Left ventricle myocardium superior (tissue), 1 donor: ENCODE measurements at places on chromosomes 3 and 15. TPM values are rescaled to one million over a fixed set of nuclear protein-coding genes. Genes with fewer than 3 reads are reported as not detected.

GPR62 gene
- total RNA-seq, result 0.15 TPM

PAQR9 gene
- 19.1 TPM for total RNA-seq

DNA sequence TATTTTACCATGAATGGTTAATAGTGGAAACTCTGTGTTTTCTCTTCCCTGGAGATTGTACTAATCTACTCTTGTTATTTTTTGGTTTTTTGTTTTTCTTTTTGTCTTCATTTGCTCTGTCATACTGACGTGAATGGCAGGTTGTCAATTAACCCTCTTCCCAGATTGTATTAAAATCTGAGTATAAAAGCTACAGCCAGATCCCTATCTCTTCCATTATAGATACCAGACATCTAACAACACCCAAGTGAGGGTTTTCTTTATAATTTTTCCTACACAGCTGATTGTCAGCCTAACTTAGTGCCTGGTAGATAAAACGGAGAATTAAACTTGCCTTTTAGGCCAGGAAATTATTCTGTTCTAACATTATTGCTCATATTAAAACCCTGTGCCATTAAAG is 162.6 kb downstream of the IL5RA start:
- no peak for DNase-seq

DNA sequence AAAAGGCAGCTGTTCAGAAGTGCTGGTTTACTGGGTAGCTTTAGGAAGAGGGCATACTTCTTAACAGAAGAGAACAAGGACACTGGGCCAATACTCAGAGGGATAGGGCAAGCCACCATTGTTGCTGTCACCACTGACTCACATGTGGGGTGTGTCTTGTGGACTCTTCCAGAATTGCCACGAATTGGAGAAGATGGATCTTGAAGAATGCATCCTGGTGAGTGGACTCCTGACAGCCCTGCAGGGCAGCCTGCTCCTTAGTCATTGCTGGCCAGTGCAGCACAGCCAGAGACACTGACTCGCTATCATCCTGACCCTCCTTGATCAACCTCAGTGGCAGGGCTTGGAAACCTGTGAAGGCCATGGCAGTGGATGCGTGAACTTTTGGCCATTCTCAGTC is 62.3 kb downstream of the UBP1 start:
- no peak for DNase-seq

DNA sequence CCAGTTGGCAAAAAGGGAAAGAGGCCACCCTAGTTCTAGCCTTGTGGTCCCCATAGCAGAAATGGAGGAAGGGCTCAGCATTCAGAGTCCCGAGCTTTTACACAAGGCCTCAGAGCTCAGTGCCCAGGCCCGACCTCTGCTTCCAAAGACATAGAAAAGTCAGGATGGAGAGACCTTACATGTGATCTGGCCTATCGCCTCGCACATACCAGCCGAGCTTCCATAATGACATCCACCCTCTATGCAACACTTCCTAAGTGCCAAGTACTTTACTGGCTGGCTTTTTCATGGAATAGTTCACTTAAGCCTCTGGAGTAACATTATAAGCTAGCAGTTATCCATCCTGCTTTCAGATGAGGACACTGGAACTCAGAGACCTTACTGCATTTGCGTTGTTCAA is 275.9 kb downstream of the FAM43A start:
- no peak for DNase-seq

GRCh38 chr15:40421246-40422157 is 15.9 kb downstream of the IVD start:
- DNase-seq, result peak; percentile 89

DNA sequence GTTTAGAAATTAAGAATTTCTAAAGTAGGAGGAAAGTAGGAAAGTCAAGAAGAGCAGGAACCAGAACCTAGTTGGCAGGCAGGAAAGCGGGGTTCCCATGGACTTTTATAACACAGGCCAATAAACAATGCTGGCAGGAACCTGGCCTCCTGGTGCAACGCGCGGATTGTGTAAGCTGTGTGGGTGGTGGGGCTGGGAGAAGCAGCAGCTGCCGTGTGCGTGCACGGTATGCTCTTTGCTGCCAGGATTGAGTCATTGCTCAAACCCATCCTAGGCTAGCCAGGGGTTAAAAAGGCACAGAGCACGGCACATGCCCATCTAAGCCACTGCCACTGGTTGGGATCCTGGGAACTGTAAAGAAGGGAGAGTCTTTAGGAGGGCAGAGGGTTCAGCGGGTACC is 209.9 kb upstream of the RGMA start:
- no peak for DNase-seq

DNA sequence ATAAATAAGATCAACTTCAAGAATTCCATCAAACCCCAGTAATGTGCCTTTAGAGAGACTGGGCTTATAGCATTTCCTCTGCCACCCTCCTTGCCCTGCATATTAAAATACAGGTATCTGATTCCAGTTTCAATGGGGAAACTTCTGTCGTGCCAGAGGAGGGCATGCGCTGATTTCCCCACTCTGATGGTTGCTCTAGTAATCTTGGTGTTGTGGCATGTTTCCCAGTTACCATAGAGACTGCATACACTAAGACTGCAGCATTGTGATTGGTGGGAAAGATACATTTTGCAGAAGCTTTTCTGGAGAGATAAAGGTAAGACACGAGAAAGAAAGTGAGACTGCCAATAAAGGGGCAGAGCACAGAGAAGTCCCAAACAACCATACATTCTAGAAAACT is 225.6 kb downstream of the TIGIT start:
- no peak for DNase-seq

- peak; percentile 75 for DNase-seq
These were observed 12.9 kb downstream of the AMOTL2 start for GRCh38 chr3:134361162-134361835.
